Stimulated activated CD4-positive, alpha-beta T cell treated with anti-CD3 and anti-CD28 coated beads, Interleukin-4, amount 100 ng/mL, for 4 hours (primary cell): ENCODE measurements at places on chromosomes 1 and 21.

DNA sequence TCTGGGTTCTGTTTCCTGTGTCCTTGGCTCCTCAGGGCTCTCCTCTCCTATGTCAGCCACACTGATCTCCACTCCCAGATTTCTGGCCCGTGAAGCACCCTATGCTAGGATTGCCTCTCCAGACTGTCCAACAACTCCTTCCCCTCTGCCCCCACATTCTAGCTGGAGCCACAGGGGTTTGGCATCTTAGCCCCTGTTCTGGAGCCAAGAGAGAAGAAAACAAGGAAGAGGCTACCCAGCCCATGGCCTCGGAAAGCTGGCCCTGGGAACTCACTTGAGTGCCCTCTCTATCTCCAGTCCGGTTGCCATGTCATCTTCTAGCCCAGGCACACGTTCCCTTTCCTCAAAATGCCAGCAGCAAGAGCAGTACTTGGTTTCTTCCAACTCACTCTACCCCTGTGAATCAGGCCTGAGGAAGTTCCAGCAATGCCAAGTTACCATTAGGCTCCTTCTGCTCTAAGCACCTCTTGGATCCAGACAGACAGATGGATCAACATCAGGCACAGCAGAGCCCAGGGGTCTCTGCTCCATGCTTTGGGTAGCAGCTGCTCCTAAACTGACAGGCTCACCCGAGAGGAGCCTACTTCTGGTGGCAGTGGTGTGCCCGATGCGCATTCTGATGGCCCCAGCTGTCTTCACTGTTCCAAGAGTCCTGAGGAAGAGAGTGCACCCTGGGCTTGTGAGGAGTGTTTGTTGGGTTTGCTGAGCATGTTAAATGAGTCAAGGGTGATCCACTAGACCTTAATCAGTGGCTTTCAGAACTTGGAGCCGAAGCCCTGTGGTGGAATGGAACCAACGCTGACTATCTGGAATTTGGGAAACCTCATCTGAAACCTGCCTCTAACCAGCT, 11.6 kb upstream of the GPR61 start:
- DNase-seq = no peak

- no peak for DNase-seq
Observed at GRCh38 chr1:15423355-15424077, 13.8 kb downstream of the EFHD2 start.

GRCh38 chr1:201999625-202000238, 10.7 kb upstream of the ELF3 start:
- no peak for DNase-seq

DNA sequence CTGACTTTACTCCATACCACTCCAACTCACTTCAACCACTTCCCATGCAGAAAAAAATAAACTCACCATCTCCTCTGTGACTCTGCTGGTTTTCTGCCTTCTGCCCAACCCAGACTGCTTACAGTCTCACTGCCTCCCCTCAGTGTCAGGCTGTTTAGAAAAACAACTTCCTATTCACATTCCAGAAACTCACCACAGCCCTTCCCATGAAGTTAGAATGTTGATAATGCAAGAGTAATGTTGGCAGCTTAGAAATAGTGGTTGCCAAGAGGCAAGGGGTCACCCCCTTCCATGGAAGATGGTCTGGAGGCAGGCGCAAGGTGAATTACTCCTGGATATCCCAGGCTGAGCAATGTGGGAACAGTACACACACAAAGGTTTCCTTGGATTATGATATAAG, at the start of gene SELP:
TSS of gene SELP (minus strand) at position 119 of the 400 bp plus-strand sequence. CDS start at position 69, 50 bp downstream.
- no peak for DNase-seq

- DNase-seq = no peak
Observed at GRCh38 chr1:19361611-19362147, 49.6 kb downstream of the SLC66A1 start.

- DNase-seq = no peak
Observed at GRCh38 chr1:4733446-4734177, 79.2 kb downstream of the AJAP1 start.

- DNase-seq = no peak
Observed at GRCh38 chr1:82578086-82578726, 777.5 kb downstream of the ADGRL2 start.

DNA sequence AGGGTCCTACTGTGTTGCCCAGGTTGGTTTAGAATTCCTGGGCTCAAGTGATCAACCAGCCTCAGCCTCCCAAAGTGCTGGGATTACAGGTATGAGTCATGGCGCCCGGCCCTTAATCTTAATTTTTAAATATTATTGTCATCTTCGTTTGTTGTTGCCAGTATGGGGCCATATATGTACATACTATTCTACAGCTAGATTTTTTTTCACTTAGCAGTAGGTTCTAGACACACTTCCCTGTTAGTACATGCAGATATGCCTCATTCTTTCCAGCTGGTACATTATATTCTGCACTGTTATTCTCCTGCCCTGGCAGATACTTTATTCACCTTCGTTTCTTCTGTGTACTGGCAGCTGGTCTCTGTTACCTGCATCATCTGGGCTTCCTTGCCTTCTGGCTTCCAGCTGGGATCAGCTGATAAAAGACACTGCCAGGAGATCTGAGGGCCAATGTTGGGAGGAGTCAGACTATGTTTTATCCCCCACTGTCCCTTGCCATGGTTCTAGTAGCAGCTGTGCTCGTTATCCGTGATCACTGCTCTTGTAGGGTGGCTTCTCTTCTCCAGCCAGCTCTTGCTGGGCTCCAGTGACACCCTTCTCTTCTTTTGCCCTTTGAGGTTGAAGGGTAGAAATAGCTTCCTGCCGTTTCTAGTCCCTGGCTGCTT, 24.7 kb downstream of the ST3GAL3 start:
- DNase-seq = no peak

DNA sequence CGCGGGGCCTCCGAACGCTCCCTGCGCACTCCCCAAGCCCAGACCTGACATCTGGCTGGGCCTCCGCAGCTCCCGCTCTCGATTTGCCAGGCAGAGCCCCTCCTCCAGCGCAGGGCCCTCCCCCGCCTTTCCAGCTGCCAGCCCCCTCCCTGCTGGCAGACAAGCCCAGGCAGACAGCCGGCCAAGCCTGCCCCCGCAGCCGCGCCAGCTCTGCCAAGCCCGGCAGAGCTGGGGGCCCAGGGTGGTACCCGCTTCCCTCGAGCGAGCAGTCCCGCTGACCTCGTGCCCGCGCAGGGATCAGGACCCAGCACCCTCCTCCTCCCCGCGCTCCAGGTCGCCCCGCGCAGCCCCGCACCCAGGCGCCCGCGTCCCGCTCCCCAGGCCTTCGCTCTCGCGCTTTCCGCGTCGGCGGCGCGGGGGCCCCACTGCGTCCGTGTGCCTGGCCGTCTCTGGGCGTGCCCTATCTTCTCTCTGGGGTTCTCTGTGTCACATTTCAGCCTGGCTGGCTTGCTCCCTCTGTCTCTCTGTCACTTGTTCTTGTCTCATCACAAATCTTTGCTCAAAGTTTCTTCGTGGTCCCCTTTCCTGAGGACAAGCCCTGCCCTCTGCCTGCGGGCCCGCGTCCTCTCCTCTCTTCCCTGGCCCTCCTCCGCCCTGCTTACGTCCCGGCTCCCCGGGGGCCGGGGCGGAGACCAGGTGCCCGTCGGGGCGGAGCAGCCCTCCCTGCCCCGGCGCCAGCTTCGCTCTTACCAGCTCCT, 580 bp downstream of the INKA2 start:
- peak; percentile 37 for DNase-seq

DNA sequence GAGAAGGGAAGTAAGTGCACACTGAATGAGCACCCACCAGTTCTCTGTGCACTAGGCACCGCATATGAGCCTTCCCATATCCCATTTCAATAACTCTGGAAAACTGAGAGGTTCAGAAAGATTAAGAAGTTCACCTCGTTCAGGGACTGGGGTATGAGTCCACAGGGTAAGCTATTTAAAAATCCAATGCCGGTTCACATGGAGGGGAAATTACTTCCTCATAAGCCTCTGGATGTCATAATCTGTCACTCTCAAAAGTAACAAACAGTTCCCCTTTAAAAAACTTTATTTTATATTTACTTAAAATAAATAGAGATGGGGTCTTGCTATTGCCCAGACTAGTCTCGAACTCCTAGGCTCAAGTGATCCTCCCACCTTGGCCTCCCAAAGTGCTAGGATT, 1.9 kb downstream of the OR2B11 start:
- no peak for DNase-seq

DNA sequence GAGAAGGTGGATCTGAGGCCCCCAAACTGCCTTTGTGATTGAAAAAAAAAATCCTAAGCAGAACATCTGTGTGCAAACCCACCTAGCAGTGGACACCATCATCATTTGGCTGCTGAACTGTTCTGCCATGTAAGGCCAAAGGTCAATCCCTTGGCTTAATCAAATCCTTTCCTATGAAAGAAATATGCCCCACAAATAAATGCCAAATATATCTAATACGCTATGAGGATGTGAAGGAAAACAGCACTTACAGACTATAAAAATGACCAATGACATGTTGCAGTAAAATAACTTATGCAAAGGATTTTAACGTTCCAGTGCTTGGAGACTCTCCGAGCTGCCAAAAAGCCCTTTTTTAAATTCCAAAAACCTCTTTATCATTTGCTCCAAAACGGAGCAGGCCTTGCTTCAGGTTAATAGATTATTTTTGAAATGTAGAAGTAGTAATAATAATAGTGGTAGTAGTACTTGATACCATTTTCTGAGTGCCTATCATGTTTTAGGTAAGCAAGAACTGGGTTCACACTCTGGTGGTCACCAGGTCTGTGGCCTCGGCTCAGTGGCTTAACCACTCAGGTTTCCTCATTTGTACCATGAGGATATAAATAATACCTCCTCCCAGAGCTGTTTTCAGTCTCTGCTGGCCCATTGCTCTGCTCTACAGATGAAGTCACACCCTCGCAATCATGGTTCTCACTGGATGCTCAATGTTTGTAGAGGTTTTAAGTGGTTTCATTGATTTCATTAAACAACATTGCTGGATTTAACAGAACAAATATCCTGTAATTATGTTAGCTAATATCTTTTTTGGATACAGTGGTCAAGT, 47.9 kb upstream of the EDEM3 start:
- no peak for DNase-seq

DNA sequence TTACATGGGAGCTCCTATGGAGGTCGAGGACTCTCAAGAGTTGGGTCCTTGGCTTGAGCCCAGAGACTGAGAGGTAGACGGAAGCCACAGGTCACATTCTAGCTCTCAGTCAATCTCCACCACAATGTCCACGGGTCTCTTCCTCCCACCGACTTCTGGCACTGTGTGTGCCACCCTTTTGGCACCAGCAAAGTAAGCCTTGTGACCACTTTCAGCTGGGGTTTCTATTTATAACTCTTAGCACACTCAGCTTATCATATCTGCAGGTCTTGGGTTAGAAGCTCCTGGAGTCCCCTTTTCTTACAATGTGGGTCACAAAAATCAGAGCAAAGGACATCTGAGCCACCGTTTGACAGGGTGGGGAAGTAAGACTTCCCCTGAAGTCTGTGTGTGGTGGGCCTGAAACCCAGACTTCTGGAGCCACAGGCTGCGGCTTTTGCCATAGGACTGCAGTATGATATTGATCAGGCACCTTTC, 28.3 kb downstream of the NCMAP start:
- no peak for DNase-seq

DNA sequence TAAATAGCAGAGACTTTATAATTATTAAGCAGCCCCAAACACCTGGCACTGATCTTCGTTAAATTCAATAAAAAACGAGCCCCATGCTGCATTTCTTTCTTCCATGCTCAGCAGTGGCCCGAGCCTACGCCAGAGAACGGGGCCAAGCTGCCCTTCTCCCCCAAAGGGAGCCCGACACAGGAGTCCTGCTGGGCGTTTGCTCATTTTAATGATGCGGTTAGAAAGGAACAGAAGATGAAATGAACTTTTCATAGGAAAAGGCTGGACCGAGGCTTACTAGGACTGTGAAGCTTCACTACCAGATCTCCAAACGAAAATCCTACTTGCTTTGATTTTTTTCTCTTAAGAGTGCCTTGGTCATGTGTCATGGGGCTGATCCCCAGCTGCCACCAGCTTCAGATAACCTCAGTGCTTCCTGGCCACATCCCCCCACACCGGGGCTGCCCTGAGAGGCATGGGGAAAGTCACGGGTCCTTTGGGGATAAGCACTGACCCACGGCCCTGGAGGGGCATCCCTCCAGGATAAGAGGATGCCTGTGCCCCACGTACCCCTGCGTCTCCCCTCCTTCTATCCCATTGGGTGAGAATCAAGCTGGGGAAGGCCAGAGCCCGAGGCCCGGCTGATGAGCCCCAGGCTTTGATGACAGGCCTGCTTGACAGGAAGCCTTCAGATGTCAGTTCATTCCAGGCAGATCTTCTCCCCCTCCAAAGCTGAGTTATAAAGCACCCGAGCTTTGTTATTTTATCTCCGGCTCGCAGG, 34.2 kb downstream of the PGBD5 start:
- DNase-seq = no peak

DNA sequence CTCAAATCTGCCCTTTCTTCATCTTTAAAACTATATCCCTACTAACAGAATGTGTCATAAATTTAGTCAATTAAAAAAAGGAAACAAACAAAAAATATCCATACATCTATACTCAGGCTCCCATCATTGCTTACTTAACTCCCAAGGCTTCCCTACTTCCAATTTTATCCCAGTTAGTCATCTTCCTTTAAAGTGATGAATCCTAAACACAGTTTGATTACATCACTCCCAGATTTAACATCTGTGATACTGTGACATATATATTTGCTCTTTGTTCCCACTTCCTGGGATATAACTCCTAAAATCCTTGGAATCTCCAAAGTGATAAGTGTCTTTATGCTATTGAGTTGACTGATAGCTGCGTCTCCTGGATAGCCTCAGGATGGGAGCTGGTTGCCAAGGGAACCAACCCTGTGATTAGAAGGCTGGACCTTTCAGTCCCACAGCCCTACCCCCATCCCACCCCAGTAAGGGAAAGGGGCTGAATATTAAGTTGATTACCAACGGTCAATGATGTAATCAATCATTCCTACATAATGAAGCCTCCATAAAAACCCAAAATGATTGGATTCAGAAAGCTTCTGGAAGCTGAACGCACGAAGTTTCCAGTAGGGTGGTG, 21.6 kb downstream of the GLMN start:
- no peak for DNase-seq
